ENCODE measurements at places on chromosomes 3 and 15.

GRCh38 chr3:16842272-16843270 is 42.2 kb upstream of the PLCL2 start:
- peak overlapping the region; percentile 85 for H3K27ac ChIP-seq
- peak overlapping the region; percentile 67 for H3K4me3 ChIP-seq

GRCh38 chr3:120683213-120683612 is 1.2 kb upstream of the HGD start:
- no peaks in the 10 kb centered on the region for H3K27me3 ChIP-seq
- no peak for DNase-seq
- no peaks in the 10 kb centered on the region for H3K36me3 ChIP-seq
- no peaks in the 10 kb centered on the region for H3K4me1 ChIP-seq
- H3K27ac ChIP-seq: no peak overlapping the region

GRCh38 chr15:41828807-41829141 is 882 bp downstream of the JMJD7 start:
- peak overlapping the region; percentile 73 for H3K27ac ChIP-seq
- peak overlapping the region; percentile 77 for H3K4me3 ChIP-seq
- H3K27me3 ChIP-seq: no peaks in the 10 kb centered on the region
- no peak for DNase-seq
- H3K4me1 ChIP-seq: peaks cover 43% of the 10 kb centered on the region

GRCh38 chr3:37161351-37161750 is 13.0 kb downstream of the LRRFIP2 start:
- H3K27me3 ChIP-seq: no peaks in the 10 kb centered on the region
- DNase-seq: no peak
- H3K36me3 ChIP-seq: no peaks in the 10 kb centered on the region
- no peak overlapping the region for H3K4me3 ChIP-seq

DNA sequence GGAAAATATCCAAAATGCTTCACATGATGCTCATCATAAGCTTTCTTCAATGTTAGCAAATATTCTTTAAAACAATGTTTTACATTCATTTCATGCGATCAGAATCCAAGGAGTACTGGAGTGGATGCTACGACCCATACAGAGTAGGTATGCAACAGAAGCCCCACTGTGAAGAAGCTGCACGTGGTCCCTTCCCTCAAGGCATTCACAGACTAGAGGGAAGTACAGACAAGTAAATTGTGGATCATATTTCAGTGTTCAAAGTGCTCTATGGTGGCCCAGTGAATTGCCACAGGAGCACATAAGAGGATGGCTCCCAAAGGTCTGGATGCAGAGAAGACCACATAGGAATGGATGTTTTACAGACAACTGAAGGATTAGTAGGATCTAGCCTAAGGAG is 789.9 kb downstream of the IGSF11 start:
- H3K36me3 ChIP-seq: no peaks in the 10 kb centered on the region
- DNase-seq: no peak
- no peaks in the 10 kb centered on the region for H3K4me1 ChIP-seq
- H3K27me3 ChIP-seq: no peaks in the 10 kb centered on the region
- no peak overlapping the region for H3K4me3 ChIP-seq

GRCh38 chr3:30453360-30454039 is 152.9 kb upstream of the TGFBR2 start:
- no peak overlapping the region for H3K27ac ChIP-seq
- DNase-seq: no peak
- no peaks in the 10 kb centered on the region for H3K4me1 ChIP-seq
- H3K27me3 ChIP-seq: no peaks in the 10 kb centered on the region

DNA sequence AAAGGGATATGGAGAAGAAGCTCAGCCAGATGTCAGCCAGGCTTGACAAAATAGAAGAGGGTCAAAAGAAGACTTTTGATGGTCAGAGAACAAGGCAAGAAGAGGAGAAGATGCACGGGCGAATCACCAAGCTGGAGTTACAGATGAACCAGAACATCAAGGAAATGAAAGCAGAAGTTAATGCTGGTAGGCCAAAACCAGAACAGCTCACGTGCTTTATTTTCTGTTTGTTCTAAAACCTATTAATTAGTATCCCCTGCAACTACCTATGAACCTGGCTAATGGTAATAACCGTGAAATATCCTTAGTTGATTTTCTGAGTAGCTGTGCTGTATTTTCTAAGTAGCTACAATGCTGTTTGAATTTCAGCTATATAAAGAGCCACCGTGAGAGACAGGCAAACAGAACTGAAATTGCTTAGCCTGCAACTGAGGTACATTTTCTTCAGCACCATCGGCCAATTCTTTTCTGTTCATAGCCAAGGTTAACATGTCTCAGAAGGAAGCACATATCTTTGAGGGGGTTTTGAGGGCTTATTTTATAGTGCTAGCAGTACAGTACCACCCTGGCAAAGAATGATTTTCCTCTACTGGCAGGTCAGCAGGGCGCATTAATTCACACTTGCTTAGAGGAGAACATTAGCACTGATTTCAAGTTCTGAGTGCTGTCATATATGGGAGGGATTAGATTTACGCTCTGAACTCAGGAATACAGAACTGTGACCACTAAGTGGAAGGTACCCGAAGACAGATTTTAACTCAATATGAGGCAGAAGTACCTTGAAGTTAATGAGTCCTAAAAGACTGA is 78.9 kb downstream of the FAM81A start:
- H3K27ac ChIP-seq: no peak overlapping the region
- H3K4me1 ChIP-seq: no peaks in the 10 kb centered on the region
- no peaks in the 10 kb centered on the region for H3K36me3 ChIP-seq
- no peaks in the 10 kb centered on the region for H3K27me3 ChIP-seq
- no peak overlapping the region for H3K4me3 ChIP-seq

DNA sequence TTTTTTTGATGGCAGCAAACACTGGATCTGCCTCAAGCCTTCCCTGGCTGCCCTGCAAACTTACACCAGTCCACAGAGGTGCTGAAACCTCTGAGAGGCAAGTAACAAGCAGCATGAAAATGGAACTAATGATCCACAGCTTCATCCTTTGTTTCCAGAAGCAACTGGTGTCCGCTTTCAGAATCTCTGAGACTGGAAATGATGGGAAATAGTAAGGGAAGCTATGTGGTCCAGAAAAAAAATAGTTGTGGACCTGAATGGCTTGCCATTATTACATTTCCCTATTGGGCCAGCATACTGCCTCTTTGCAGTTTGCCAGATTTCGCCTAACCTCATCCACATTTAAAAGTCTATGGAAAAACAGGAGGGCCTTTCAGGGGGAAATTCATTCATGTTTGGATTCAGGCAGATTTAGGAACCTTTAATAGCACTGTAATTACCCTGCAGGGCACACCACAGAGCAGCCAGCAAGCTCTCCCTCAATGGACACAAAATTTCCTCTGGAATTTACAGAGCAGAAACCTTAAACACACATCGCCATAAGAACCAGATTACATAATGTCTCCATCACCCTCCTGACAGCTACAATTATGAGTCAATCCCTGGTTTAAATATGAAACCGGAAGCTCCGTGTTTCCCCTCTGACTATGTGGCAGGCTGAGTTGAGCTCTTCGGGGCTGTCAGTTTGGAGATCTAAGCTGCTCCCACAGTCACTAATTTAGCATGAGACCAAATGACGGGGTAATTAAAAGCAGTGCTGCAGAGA is 134.4 kb downstream of the TMCO5A start:
- H3K4me3 ChIP-seq: no peak overlapping the region
- peaks cover 4% of the 10 kb centered on the region for H3K27me3 ChIP-seq
- H3K27ac ChIP-seq: no peak overlapping the region
- no peaks in the 10 kb centered on the region for H3K4me1 ChIP-seq
- DNase-seq: no peak

- no peaks in the 10 kb centered on the region for H3K36me3 ChIP-seq
- H3K4me3 ChIP-seq: no peak overlapping the region
- DNase-seq: no peak
- H3K27ac ChIP-seq: no peak overlapping the region
- H3K27me3 ChIP-seq: no peaks in the 10 kb centered on the region
- no peaks in the 10 kb centered on the region for H3K4me1 ChIP-seq
Measured at GRCh38 chr3:192514081-192514753, 213.1 kb downstream of the FGF12 start.

GRCh38 chr3:23826382-23827064 is 20.8 kb downstream of the UBE2E1 start:
- DNase-seq: no peak
- peaks cover 7% of the 10 kb centered on the region for H3K4me1 ChIP-seq
- no peak overlapping the region for H3K4me3 ChIP-seq
- no peaks in the 10 kb centered on the region for H3K27me3 ChIP-seq

DNA sequence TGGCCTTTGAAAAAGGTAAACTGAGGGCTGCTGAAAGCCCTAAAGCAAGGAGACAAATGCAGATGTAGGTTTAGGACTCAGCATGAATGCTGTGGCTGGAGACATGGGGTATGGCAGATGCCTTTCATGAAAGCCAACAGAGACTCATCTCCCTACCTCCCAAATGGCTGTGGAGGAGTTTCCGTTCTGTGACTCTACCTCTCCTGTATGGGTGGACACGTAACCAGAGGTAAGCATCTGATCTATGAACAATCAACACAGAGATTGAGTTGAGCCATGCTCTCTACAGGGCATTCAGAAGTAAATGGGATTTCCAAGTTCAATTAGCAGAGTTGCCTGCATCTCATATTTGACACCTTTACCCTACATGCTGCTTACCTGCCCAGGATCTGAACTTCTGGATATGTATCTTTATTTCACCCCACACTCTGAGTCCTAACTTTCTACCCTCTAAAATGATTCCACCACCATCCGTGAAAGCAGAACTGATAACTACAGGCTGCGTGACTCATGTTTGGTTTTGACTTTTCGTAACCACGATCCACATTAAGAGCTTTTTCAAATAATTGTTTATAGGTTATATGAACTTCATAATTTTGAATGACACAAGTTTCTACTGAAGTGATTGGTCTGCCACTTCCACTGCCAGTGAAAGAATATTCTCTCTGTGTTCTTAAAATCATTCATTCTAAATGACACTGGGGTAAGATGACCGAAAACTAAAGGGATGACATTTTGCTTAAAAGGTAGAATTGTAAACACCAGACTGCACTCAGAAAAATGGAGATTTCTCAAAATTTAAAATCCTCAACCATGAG is 1058.7 kb downstream of the FHIT start:
- H3K27me3 ChIP-seq: no peaks in the 10 kb centered on the region
- H3K27ac ChIP-seq: no peak overlapping the region
- no peaks in the 10 kb centered on the region for H3K4me1 ChIP-seq
- H3K36me3 ChIP-seq: no peaks in the 10 kb centered on the region
- no peak for DNase-seq
- no peak overlapping the region for H3K4me3 ChIP-seq

DNA sequence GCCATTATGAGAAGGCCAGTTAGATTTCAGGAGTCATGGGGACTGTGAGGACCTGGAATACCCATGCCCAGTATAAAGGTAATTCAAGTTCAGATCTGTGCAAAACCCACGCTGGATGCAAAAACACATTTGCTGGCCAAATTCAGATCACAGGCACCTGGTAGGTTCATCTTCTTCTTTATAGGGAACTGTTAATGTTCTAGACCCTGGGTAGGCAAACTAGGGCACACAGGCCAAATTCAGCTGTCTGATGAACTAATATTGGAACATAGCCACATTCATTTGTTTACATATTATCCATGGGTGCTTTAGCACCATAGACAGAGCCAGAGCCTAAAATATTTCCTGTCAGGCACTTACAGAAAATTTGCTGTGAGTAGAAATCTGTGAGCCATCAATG is 241.4 kb downstream of the PTPRG start:
- DNase-seq: no peak
- no peaks in the 10 kb centered on the region for H3K36me3 ChIP-seq
- no peak overlapping the region for H3K27ac ChIP-seq
- H3K4me1 ChIP-seq: no peaks in the 10 kb centered on the region
- H3K4me3 ChIP-seq: no peak overlapping the region
- no peaks in the 10 kb centered on the region for H3K27me3 ChIP-seq

GRCh38 chr3:67381667-67382272 is 272.6 kb downstream of the SUCLG2 start:
- no peak overlapping the region for H3K4me3 ChIP-seq
- no peak for DNase-seq
- H3K27me3 ChIP-seq: no peaks in the 10 kb centered on the region
- no peak overlapping the region for H3K27ac ChIP-seq
- H3K36me3 ChIP-seq: no peaks in the 10 kb centered on the region
- no peaks in the 10 kb centered on the region for H3K4me1 ChIP-seq

Measured in CD8-positive, alpha-beta memory T cell (primary cell).